Activated CD4-positive, alpha-beta T cell treated with anti-CD3 and anti-CD28 coated beads for 24 hours (primary cell): ENCODE measurements at places on chromosomes 2 and 18.
A peak's percentile ranks its signal among the peaks of the same experiment; 100 is the strongest.

DNA sequence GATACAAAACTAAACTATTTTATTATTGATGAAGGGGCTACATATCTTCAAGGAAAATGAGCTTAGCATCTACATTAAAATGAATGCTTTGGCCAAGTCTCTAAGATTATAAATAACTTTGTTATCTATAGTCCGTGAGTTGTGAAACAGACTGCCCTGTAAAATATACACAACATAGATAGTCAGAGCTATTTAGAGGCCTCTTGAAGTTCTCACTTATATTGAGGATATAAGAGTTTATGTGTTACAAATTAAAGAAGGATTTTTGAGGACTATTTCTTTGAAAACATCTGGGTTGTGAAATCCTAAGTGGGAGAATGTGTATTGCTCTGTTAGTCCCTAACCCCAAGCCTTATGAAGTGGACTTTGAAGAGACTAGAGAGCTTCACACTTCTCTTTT is 292.0 kb upstream of the CDH2 start:
- DNase-seq = no peak

GRCh38 chr2:3463186-3463835 is 56.0 kb downstream of the ADI1 start:
- DNase-seq = no peak

DNA sequence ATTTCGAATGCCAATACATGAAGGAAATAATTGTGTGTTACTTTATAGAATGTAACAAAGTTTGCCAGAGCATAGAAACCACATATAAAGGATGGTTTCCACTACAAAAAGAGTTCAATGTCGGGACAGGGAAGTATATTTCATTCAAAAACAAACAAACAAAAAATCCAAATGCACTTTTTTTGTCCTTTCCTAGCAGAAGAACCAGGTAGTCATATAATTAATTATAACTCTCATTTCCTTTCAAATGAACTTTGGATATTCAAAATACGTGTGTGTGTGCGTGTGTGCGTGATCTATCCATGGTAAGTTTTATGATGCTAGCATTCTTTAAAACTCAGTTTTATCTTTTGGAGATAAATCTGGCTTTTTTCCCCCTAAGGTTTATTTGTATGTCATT is 8.3 kb downstream of the FN1 start:
- DNase-seq = no peak

DNA sequence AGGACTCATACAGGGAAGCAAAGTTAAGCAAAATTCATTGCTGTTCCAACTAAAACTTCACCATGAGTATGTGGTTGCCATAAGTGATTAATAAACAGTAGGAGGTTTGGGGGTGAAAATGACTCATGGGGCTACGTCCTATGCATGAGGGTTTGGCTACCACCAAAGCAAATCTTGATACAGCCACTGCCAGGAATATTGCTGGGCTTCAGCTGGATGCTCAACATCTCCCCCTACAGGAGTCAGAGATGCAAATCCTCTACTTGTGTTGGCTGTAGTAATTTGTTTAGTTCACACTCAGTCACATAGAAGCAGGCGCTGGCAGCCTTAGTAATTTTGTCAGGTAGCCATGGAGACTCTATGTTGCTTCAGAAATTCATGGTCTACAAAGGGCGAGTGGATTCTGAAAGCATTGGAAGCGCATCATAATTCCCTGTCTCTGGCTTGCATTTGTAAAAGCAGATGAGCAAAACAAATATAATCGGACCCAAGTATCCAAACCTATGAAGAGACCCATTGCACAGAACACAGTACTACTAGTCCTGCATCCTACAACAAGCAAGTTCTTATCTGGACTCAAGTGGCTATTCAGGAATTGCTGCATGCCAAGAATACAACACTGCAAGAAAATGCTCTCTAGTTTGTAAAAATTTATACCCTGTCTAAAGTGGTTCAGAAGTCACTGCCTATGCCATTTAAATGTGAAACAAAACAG is 76.0 kb downstream of the CD28 start:
- peak; percentile 68 for DNase-seq

GRCh38 chr2:88933980-88934379 is 242.5 kb downstream of the RPIA start:
- DNase-seq = no peak

- DNase-seq = no peak
Measured at GRCh38 chr2:43480874-43481273, 115.0 kb downstream of the THADA start.

GRCh38 chr2:96828874-96829273 is 12.8 kb downstream of the CNNM3 start:
- no peak for DNase-seq

- DNase-seq = no peak
Measured at GRCh38 chr2:190789074-190790004, 91.3 kb upstream of the GLS start.

DNA sequence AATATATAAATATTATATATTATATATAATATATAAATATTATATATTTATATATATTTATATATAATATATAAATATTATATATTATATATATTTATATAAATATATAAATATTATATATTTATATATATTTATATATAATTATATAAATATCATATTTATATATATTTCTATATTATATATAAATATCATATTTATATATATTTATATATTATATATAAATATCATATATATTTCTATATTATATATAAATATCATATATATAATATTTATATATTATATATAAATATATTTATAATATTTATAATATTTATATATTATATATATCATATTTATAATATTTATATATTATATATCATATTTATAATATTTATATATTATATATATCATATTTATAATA is 321.4 kb downstream of the CDH2 start:
- DNase-seq = no peak

DNA sequence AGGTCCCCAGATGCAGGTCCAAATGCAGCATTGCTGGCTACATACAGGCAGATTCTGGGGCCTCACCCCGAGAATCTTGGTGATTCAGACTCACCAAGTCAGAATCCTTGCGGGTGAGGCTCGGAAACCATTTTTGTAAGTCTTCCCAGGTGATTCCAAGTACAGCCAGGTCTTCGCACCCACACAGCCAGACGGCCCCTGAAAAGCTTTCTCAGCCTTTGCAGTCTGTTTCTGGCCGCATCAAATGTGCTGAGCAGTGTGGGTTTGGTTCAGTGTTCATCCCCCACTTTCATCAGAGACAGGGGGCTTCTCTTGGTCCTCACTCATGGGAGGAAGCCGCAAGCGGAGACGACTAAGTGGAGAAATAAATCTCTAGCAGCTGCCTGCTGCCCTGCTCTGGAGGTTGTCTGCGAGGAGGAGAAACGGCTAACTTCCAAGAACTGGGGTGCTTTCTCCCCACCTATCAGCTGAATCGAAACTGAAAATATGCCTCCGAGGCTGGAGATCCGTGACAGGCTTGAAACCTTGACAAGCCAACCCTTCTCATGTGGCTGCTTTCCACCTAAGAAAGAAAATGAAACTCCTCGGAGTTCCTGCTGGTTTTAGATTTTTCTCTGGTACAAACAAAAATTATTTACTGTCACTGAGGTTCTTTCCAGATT is 8.9 kb upstream of the TMEM185B start:
- peak; percentile 51 for DNase-seq

DNA sequence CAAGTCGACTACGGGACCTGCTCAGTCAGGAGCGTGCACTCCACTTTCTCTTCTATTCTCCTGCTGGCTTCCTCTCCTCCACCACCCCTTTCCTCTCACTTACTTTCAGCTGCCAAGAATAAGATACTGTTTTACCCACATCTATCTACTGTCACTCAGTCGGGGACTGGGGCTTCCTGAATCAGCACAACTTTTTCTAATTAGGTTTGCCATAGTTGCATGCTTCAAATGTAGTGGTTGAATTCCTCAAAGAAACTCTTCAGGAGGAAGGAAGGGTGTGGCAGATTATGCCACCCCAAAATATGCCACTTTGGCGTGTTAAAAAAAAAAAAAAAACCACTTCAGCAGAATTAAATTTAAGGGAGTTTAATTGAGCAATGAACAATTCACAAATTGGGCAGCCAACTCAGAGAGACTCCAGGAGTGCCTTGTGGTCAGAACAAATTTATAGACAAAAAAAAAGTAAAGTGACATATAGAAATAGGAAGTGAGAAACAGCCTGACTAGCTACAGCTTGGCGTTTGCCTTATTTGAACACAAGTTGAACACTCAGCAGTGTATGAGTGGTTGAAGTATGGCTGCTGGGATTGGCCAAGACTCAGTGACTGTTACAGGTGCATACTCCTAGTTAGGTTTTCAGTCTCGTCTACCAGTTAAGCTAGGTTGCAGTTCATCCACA is 32.5 kb upstream of the RMDN2 start:
- DNase-seq = no peak

GRCh38 chr18:56516789-56517188 is 121.6 kb downstream of the TXNL1 start:
- DNase-seq = no peak

GRCh38 chr2:12558519-12558918 is 158.2 kb upstream of the TRIB2 start:
- no peak for DNase-seq

GRCh38 chr2:241038374-241039180 is 40.2 kb downstream of the SNED1 start:
- DNase-seq = no peak

DNA sequence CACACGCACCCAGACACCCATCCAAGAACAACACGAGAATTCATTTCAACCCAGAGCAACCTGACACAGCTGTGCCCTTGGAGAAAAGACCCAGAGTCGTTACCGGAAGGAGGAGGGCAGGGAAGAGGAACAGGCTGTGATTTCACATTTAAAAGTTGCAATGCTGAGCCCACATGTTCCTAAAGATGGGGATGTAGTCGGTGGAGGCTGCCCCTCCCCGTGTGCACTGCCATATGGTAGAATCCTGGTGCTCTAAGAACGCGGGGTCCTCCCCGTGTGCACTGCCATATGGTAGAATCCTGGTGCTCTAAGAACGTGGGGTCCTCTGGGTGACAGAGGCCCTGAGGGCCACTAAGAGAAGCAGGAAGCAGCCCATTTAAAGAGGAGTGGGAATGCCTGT is 10.9 kb downstream of the MTERF4 start:
- DNase-seq = no peak

GRCh38 chr2:235501673-235502031 is 7.8 kb downstream of the AGAP1 start:
- no peak for DNase-seq

DNA sequence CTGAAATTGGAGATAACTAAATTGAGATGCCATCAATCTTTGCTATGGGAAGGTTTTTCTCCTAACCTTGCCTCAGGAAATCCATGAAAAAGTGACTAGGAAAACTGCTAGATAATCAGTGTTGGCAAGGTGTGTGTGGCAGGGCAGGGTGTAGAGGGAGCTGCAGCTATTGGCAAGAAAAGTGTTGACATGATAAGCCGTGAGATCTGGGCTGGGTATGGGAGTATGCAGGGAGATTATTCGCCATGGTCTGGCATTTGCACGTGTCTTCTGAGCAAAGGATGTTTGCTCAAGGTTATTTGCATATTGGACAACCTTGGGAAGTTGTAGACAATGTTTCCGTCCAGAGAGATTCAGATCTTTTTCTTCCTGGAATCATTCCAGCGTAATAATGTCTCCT is 74.7 kb downstream of the SERPINB8 start:
- no peak for DNase-seq

GRCh38 chr18:62857263-62857976 is 142.1 kb downstream of the PHLPP1 start:
- no peak for DNase-seq

- DNase-seq = no peak
Measured at GRCh38 chr18:54948350-54948837, 10.9 kb downstream of the CCDC68 start.

DNA sequence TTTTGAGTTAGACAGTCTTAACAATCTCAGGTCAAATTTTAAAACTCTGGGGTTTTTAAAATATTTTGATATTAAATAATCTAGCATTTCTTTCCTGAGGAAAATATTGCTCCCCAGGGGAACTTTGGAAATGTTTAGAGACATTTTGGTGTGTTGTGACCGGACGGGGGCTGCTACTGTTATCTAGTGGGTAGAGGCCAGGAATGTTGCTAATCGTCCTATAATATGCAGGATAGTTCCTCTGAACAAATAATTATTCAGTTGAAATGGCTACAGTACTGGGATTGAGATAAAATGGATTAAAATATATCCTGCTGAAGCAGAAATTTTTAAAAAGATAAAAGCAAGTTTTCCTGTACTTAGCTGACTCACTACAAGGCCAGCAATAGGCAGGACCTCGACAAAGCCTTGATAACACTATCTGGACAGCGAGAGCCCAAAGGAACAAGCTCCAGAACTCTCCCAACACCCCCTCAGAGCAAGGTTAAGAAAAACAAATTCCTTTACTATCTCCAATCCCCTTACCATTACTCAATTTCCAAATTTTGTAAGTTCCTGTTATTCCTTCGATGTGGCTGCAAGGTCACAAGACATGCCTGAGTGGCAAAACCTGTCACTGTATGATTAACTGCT is 1407.4 kb downstream of the SUCLG1 start:
- DNase-seq = no peak

GRCh38 chr18:69840445-69840844 is 107.2 kb downstream of the CD226 start:
- DNase-seq = no peak

DNA sequence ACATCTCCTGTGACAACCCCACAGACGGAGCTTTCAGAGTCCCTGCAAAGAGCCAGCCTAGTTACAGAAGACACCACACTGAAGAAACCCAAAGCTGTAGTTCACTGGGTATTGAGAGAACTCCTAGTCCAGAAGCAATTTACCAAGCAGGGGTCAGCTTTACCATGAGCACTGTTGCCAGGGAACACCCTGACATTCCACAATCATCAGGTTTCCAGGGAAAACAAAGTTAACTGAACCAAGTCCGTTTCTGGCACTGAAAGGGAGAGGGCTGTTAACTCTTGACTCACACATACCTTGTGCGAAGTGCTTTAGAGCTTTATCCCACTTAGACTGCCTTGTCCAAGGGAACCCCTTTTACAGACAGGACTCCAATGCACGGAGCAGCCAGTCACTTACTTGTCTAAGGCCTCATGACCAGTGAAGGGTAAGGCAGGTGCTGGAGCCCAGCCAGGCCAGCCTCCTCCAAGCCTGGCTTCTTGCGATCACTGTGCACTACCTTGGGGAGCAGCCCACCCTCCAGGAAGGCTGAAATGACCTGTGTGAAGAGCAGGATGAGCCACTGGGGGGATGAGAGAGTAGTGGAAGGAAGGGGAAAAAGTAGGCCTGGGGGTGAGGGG is 53.9 kb downstream of the REEP1 start:
- DNase-seq = no peak

- DNase-seq = no peak
Measured at GRCh38 chr2:12762976-12763375, 46.2 kb downstream of the TRIB2 start.

- DNase-seq = no peak
Measured at GRCh38 chr2:236117401-236117800, 50.8 kb downstream of the GBX2 start.

DNA sequence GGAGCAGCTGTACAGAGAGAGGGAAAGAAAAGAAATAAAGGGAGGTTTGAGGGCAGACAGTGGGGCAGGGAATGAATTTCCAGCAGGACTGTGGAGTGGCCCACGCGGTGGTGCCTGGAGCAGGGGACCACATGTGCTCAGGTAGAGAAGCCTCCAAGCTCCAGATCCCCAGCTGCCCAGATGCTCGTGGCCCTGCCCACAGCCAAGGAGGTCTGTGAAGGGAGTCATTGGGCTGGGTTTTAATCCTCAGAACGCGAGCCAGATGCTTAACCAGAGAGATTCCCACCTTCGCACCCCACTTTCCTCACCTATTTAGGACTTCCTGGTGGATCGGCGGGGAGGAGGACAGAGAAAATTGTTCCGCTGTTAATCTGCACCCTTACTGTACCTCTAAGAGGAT is 369.4 kb downstream of the PARD3B start:
- DNase-seq = no peak
